ENCODE measurements at places on chromosomes 16 and 17.

DNA sequence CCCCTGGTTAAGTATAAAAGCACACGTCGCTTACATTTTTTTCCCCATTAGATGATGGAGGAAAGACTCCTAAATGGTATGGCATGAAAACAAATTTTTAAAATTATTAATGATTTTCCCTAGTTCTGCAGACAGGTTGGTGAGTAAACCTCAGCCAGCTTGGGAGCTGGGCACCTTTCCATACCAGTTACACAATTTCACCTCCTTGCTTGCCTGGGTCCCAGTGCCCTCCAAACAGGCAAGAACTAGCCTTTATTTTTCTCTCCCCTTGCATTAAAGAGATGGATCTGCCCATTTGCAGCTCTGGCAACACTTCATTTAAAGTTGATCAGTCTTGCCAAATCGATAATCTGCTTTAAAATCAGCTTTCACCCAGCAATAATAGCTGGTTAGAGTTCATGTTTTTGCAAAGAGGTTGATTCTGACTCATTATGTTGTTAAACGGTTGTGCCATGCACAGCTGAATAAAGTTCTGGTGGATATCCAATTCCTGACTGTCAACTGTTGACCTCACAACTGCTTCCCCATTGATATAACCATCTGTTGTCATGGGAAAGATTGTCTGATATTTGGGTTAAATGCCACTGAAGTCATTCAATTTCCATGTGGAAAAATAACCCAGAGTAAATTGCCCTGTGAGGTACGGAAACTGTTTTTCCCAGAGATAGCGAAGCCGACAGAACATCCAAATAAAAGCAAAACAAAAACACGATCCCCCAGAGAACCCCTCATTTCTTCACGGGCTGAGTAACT is 1.3 kb downstream of the C17orf58 start:
- DNase-seq: peak; percentile 87

- DNase-seq: no peak
These were observed 16.8 kb downstream of the ZNF750 start for GRCh38 chr17:82823004-82823403.

GRCh38 chr17:15354256-15354655 is 12.9 kb upstream of the TEKT3 start:
- DNase-seq: no peak

DNA sequence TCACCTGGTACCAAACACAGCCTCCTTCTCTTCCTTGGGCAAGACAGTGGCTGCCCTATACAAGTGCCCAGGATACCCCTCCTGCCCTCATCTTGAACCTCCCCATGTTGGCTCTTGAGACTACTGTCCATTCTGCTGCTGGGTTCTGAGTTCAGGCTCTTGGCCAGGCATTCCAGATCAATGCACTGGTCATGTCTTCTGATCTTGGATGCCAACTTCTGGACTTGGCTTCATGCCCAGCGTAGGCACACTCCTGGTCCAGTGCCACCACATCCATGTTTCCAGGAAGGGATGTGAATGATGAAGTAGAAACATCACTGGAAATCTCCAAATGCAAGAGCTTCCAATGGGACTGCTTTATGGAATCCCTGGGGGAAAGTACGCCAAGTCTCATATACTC is 51.5 kb downstream of the DYNLRB2 start:
- DNase-seq: no peak

GRCh38 chr16:72985995-72986394 is 61.9 kb downstream of the ZFHX3 start:
- DNase-seq: no peak

DNA sequence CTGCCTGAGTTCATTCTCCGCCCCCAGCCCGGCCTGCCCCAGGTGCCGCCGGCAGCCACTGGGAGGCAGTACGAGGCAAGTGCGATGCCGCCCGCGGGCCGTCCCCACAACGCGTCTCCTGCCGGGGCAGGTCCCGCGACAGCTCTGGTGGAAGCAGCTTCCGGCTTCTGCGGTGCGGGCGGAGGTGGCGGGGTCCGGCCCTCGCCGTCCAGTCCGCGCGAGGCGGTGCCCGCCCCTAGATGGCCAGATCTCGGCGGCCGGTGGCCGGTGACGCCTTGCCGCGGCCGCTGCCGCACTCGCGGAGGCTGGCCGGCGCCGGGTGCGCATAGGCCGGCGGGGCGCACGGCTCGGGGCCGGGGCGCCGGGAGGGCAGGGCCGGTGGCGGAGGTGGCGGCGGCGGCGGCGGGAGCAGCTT is 1.8 kb downstream of the GJD3 start:
- peak; percentile 85 for DNase-seq

DNA sequence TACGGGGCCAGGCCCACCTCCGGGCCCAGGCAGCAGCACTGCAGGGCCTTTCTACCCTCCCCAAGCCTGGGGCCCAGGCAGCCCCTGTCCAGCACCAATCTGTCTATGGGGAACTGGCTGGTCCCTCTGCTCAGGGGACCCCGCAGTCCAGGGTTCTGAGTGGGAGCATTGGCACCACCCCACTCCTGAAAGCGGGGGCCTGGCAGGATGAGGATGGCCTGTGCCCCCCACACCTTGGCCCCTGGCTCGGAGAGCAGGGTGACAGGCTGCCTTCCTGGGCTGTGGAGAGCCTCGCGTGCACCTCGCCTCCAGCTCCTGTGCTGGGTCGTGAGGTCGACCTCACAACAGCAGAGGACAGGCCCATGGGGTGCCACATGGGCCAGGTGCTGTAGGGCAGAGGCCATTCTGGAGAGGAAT is 1.4 kb downstream of the NPB start:
- no peak for DNase-seq

GRCh38 chr16:31005350-31006085 is 4.9 kb downstream of the STX1B start:
- no peak for DNase-seq

DNA sequence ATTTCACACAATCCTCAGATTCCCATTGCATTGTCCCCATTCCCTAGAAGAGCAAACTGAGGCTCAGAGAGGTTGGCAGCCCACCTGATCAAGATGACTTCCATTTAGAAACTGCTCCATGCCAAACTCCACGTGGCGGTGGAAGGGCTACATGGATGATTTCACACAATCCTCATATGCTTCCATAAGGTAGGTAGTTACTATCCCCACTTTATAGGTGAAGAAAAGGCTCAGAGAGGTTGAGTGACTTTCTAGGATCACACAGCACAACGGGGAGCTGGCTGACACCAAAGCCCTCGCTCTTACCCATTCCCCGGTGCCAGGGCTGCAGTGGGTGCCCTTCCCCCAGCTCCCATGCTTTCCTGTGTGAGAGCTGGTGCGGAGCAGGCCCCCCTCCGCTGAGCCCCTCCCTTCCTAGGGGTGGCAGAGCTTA is 9.7 kb upstream of the GINS2 start:
- DNase-seq: no peak

DNA sequence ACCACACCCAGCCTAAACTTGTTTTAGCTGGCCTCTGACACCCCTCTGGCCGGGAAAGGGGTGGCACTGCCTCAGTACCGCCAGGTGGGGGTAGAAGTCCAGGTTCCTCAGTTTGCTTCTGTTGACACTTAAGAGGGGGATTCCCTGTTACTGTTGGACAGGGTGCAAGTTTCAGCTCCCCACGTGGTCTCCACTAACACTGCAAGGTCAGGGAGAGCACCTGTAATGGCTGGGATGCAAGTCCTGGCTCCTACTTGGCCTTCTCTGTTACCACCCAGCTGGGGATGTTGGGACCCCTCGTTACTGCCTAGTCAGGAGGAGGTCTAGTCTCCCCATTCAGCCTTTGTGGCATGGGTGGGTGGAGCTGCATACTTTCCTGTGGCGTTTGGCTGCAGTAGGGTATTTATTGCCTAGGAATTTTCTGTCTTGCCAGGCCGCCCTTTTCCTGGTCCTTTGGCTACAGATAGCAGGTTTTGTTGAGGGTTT is 10.6 kb upstream of the MFAP4 start:
- DNase-seq: no peak

DNA sequence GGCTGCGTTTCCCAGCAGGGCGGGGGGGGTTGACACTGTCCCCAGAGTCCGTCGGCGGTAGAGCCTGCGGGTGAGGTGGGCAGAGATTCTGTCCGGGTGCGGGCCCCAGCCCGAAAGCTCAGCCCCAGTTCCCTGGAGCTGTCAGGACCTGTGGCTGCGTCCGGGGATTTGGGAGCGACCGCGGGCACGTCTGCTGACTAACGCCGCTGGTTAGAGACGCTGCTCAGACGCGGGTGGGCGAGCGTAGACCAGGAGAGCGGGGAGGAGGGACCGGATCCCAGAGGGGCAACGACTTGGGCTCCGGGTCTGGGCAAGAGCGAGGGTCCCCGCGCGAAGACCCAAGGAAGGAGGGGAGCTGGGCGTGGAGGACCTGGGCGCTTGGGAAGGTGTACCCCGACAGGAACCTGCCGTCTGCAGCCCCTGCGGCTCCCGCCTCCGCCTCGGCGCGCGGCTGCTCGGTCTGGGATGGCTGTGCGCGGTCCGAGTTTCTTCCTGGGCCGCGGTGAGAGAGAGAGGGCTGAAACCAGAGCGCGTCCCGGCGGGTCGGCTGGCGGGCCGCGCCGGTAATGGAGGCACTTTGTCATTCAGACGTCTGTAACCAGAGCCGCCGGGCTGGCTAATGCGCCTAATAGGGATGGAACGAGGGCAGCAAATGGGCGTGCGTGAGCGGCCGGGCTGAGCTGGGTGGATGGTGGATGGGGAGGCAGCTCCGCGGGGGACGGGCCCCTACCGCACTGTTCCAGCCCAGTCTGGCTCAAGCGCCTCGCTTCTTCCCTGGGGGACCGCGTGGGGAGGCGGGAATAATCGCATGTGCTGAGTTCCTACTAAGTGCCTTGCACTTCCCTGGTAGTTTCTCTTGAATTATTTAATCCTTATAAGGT is 2.3 kb downstream of the NGFR start:
- DNase-seq: no peak

- no peak for DNase-seq
These were observed 228.5 kb downstream of the ABCC12 start for GRCh38 chr16:47927330-47927729.

GRCh38 chr16:273547-274421 is 2.0 kb downstream of the RGS11 start:
- no peak for DNase-seq

DNA sequence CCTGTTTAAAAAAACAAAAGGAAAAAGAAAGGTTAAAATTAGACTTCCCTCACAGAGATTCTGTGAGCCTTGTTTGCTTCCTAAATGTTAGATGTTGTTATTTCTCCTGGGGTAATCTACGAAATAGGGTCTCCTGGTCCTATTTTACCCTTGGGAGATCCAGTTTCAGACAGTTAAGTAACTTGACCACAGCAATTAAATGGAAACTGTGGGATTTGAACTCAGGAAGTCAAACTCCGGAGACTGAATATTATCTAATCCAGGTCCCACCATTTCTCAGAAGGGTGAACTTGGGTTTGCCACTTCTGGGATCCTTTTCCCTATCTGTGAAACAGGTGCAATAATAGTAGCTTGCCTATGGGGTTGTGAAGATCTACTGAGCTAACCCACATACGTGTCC is 6.4 kb upstream of the TMC5 start:
- no peak for DNase-seq

DNA sequence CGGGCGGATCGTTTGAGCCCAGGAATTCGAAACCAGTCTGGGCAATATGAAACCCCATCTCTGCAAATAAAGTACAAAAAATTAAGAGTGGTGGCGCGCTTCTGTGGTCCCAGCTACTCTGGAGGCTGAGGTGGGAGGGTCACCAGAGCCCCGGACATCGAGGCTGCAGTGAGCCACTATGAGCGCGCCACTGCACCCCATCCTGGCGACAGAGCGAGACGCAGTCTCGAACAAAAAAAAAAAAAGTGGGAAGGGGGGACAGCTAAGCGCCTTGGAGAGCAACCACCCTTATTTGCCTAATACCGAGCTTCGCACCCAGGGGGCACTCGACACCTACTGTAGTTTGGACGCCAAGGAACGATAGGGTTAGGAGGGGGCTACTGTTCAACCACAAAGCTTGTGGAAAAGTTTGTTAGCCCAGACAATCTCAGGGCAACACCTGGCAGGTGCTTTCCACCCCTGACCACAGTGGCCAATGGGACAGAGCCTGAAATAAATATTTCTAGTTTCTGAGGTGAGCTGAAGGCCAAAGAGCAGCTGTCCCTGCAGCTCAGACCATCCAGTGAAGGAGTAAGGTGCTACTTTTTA is 847 bp upstream of the PSMC3IP start:
- peak; percentile 88 for DNase-seq

DNA sequence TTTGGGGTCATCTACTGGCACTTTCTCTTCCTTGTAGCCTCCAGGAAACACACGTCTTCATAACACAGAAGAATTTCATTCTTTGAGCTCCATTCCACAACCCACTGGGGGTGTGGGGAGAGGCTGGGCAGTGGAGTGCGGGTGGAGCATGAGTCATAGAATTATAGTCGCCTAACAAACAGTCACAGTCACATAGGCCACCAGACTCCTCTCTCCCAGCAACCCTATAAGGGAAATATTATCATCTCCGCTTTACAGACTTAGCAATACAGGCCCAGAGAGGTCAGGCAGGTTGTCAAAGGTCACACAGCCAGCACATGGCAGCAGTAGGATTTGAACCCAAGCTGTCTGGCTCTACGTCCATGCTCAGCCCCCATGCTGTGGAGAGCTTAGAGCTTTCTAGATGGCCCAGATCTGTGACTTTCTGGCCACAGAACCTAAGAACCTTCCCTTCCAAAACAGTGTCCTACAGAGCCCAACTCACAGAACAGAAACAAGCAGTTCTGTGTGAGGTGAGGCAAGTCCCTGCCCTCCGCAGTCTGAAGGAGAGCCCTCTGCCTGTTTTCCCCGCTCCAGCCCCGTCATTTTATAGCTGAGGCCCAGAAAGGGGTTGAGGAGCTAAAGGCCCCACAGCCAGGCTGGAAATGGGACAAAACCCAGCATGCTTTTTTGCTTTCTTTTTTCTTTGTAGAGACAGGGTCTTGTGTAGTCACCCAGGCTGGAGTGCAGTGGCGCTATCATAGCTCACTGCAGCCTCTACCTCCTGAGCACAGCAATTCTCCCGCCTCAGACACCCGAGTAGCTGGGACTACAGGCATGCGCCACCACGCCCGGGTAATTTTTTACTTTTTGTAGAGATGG is 10.7 kb upstream of the LITAF start:
- no peak for DNase-seq

GRCh38 chr17:38559051-38559879 is 46.5 kb downstream of the SRCIN1 start:
- DNase-seq: peak; percentile 96

- DNase-seq: no peak
These were observed 843.7 kb downstream of the CDH11 start for GRCh38 chr16:64278196-64278595.
